ENCODE measurements at places on chromosomes 13 and 19. TPM values are rescaled to one million over a fixed set of nuclear protein-coding genes. Genes with fewer than 3 reads are reported as not detected.
A peak's percentile ranks its signal among the peaks of the same experiment; 100 is the strongest.

The SHANK1 gene
- total RNA-seq, result 0.36 TPM

The DUS3L gene
- 24.8 TPM for total RNA-seq

The MBD3L3 gene
- total RNA-seq, result not detected

The OR4F17 gene
- total RNA-seq, result not detected

The ZNF471 gene
- total RNA-seq, result 2.6 TPM

The THSD1 gene
- total RNA-seq, result 1.2 TPM

The IGFL2 gene
- total RNA-seq, result not detected

The NCR1 gene
- total RNA-seq, result not detected

The FXYD3 gene
- total RNA-seq, result 4,218 TPM

The BRME1 gene
- total RNA-seq, result 7.9 TPM

The ZNF730 gene
- 0.64 TPM for total RNA-seq

The SYNGR4 gene
- total RNA-seq, result not detected

The C1QTNF9B gene
- total RNA-seq, result not detected

The SBSN gene
- total RNA-seq, result not detected

DNA sequence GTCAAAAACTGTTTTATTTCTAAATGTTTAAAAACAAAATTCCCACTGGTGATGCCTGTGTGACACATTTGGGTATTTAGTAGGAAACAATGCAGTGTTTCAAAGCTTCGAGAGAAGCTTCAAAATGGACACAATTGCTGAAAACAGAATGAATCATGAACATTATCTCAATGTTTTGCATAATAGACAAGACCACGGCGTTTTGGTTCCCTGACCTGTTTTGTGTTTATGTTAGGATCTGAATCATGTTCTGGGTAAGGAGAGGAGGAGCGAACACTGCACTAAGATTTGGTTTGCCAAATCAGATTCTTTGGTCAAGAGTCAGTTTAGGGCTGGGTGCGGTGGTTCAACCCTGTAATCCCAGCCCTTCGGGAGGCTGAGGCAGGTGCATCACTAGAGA is 42.2 kb downstream of the IFT88 start:
- DNase-seq, result no peak

DNA sequence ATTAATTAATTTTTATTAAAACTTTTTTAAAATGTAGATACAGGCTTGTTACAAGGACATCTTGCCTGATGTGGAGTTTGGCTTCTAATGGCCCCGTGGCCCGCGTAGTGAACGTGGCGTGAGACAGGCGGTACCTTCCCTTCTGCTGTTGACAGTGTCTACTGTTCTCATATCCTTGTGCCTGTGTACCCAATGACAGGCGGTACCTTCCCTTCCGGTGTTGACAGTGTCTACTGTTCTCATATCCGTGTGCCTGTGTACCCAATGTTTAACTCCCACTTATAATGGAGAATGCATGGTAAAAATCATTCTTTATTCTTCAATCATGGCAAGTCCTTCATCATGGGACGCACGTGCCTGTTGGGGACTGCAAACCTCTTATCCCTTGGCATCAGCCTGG is 79.1 kb upstream of the ZNF835 start:
- DNase-seq, result no peak

DNA sequence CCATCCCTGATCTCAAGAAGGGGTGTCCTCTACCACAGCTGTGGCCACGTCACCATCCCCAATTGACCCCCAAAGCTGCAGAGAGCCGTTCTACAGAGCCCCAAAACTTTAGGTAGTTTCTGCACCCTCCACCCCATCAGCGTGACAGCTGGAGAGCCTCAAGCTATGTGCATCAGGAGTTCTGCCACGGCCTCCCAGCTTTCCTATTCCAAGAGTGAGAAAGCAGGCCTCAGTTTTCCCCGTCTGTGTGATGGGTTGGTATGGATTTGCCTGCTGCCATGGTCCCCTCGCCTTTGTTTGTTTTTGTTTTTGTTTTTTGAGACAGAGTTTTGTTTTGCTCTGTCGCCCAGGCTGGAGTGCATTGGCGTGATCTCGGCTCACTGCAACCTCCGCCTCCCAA is 1.5 kb downstream of the BCL3 start:
- no peak for DNase-seq

DNA sequence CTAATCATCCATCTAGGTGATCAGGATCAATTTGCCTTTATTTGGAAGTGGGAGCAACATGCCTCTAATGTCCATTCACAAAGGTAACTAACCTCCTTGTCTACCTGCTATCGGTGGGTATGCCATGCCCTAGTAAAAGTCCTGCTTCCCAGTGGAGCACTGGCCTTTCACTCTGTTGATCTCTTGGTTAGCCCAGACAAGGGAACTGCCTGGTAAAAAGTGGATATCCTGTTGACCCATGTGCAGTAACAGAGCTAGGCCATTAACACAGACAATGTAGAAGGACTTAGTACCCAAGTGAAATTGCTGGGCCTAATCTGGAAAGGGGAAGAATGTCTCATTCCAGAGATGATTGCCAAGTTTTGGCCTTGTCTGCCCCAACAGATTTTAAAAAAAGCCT is 171.5 kb upstream of the CSNK1A1L start:
- DNase-seq, result no peak

- DNase-seq, result no peak
Measured at GRCh38 chr13:50419331-50419865, 404.2 kb downstream of the KCNRG start.

DNA sequence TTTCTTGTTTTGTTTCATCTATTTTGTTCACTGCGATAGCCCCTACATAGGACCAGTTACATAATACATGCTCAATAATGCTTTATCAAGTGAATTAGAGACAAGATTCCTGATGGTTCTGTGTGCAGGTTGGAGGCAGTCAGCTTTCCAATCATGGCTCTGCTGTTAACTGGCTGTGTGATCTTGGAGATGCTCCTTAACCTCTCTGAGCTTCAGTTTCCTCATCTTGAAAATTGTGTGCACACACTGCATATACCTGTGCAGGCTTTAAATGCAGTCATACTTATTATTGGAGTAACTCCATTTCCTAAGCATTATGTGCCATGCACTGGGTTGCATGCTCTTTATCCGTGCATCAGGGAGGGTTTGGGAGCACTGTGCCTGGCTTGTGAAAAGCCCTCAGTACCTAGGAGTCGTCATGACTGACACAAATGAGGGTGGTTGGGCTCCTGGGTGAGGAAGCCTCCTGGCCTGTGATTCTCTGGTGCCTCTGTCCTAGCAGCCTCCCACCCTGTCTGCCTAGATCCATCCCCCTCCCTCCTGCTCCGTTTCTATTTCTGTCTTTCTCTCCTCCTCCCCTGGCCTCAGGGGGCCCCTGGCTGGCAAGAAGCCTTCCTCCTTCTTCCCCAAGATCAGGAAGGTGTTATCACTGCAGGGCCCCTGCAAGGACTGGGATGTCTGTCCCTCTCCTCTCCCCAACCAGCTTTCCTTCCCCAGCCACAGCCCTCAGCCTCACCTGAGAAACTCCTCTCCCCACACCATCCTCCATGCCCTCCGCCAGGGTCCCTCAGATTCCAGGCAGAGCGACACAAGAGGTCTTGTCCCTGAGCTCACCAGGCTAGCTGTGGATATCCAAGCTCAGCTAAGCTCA is 8.7 kb downstream of the IFNL1 start:
- DNase-seq, result no peak

DNA sequence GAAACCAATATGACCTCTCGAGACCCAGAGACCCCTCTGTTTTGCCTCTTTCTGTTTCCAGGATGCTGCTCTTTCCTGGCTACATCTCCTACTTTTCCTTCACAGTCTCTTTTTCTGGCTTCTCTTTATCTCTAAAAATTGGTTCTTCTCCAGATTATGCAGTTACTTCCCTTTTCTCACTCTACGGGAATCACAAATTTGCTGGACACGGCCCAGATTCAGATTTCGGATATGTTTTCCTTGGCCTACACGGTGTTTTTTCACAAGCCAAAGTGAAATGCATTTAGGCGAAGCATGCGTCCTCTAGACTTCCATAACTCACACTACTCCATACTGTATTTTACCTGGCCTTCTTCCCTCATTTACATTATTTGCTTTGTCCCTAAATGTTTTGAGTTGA is 214.7 kb upstream of the MIR17HG start:
- DNase-seq, result no peak

DNA sequence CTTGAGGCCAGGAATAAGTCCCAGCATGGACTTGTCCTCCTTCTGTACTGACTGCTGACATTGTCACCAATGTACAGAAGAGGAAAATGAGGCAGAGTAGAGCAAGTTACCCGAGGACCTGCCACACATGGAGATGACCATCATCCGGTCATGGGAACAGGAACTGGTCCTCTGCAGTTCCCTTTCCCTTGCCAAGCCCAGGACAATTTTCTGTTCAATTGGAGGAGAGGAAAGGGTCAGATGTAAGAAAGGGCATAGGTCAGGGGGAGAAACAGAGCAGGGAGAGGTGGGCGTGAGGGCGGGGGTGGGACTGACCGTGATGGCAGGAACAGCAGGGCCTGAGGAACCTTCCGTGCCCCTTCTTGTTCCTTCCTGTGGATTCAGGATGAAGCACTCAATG is 18.6 kb downstream of the PHLDB3 start:
- DNase-seq, result no peak

GRCh38 chr13:30659980-30660379 is 42.3 kb downstream of the USPL1 start:
- no peak for DNase-seq

DNA sequence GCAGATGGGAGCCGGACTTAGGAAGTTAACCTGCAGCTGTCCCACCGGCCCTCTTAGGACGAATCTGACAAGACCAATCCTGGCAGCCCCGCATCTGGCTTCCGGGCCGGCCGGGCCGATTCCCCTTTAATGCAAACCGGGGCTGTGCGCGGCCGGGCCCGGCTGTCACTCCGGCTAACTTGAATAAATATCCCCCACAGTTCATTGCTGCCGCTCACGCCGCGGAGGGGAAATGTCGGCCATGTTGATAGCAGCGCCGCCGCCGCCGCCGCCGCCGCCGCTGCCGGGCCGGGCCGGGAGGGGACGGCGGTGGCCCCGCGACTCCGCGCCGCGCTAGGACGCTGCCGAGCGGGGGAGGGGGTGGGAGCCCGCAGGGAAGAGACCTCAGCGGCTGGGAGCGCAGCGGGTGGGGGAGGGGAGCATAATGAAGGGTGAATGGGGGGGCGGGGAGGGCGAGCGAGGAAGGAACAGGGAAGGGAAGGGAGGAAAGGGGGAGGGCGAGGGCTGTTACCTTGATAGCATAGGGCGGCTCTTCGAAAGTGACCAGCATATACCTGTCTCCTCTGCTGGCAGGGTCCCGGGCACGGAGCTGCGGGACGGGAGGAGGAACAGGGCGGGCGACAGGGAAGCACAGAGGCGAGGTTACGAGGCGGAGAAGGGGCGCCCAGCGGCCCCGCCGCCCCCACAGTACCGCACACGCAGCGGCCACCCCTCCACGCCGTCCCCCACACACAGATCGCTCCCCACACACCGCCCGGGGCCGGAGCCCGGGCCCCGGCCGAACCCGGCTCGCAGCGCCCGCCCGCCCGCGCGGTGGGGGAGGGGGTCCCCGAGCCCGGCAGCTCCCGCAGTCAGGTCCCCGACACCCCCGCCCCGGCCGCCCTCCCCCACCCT is 1.1 kb downstream of the INTS6 start:
- DNase-seq, result peak; percentile 82

DNA sequence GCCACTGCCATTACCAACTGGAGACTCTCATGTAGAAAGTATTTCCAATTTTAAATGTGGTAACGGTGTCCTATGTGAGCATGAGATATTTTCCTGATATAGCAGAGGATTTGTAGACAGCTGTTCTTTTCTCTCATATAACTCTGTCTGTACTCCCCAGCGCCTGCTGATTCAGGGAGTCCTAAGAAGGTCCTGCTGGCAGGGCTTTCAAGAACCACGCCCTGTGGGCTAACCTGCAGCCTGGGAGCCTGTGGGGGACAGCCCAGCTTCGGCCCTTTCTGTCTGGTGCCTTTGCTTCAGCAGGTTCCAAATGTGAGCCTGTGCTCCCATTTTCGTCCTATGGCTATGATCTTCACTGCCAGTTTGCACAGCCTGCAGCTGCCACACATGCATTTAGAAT is 316.8 kb downstream of the ATP8A2 start:
- DNase-seq, result no peak

DNA sequence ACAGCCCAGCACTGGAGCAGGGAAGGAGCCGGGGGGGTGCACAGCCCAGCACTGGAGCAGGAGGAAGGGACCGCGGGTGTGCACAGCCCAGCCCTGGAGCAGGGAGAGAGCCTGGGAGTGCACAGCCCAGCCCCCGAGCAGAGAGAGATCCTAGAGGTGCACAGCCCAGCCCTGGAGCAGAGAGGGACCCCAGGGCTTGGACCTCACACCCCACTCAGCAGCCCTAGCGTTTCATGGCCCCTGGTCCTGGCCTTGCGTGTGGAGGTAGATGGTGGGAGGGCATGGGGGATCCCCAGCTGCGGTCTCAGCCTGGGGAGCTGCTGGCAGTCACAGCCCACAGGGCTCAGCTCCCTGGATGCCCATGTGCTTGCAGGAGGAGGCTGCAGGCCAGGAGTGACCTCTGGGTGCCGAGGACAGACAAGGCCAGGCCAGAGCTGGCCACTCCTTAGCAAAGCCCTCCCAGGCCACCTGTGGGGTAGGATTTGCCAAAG is 25.1 kb downstream of the GAS6 start:
- DNase-seq, result no peak

GRCh38 chr19:47362321-47362720 is 13.2 kb downstream of the DHX34 start:
- DNase-seq, result no peak

DNA sequence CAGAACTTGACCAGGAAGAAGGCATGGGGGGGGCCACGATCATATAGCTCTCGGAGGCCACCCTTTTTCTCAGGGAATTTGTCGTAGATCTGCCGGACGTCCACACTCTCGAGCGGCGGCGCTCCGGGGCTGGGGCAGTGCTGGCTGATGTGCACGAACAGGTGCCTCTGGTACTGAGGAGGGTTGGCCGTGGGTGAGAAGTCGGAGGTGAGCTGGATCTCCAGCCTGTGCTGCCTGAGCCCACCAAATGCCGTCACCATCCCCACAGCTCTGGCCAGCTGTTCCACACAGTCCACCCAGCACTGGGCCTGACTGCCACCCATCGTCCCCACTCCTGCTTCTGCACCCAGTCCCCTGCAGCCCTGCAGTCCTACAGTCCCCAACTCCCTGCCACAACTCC is 12.0 kb downstream of the CD37 start:
- DNase-seq, result no peak

DNA sequence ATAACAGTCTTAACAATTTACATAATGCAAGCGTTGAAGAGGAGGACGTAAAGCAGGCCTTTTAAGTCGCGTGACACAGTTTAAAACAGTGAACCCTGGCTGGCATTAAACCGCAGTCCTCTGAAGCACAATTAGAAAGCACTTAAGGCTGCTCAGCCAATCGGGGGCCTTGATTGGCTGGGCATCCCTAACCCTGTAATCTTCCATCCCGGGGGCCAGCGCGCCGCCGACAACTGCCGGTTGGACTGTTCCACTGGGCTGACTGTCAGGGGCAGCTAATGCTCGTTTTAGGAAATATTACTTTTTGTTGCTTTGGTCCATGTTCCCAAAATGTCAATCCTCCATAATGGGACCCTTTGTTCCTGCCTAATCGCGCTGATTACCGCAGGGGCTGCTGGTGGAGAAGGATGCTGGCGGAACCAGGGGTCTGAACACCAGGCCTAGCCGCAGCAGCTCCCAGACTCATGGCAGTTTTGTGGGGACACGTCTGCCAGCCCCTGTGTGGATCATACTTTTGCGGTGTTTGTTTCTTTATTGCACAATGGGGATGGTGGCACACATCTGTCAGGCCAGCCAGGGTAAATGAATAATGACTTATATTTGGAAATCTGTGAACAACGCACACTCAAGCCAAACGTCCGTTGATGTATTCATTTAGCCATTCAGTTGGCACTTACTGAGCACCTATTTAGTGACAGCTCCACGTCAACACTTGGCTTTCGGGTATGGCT is 127.1 kb upstream of the SPACA7 start:
- no peak for DNase-seq

Measured in left colon (tissue), 2 donors.